Cortex of kidney (tissue), 1 donor: ENCODE measurements at places on chromosomes 1 and 21.

- DNase-seq, result no peak
These were observed 49.6 kb upstream of the ADAR start for GRCh38 chr1:154657556-154657955.

- no peak for DNase-seq
These were observed 8.6 kb upstream of the SPSB1 start for GRCh38 chr1:9284061-9284460.

GRCh38 chr1:19191811-19192210, 18.3 kb downstream of the UBR4 start:
- DNase-seq, result no peak

DNA sequence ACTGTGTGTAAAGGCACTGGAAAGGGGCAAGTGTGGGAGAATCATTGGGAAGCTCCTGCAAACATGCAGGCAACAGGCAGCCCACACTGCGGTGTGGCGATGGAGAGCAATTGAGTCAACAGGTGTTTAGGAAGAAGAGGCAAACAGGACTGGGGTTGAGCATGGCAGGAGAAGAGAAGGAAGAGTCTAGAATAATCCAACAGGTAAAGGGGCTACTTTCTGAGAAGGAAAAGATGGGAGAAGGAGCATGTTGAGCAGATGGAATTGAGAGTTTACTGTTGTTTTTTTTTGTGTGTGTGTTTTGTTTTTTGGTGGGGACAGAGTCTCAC, 4.2 kb downstream of the DOP1B start:
- DNase-seq, result no peak

- DNase-seq, result no peak
These were observed 11.8 kb downstream of the PSEN2 start for GRCh38 chr1:226882187-226882586.

GRCh38 chr1:31779687-31780086, 15.5 kb upstream of the ADGRB2 start:
- DNase-seq, result no peak

DNA sequence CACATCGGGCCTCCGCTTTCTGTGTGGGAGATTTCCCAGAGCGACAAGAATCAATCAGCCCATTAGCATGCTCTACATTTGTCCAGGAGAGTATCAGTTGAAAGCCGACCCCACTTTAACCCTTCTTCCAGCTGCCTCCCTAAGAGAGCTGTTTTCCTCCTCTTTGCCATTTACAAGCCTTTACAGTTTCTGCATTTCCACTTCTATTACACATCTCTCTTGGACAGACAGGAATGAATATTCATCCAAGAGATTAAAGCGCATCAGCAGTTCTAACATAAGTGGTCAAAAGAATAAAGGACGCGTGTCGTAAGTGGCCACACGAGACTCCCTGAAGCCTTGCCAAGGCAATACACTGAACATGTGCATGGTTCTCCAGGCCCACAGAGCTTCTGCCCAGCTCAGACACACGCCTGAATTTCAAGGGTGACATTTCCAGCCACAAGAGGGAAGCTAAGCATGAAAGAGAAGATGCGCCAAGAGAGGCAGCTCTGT, 47.3 kb downstream of the FAM78B start:
- DNase-seq, result no peak

- no peak for DNase-seq
These were observed 24.3 kb downstream of the VAV3 start for GRCh38 chr1:107940701-107941100.

- no peak for DNase-seq
These were observed 20.8 kb downstream of the SLC6A17 start for GRCh38 chr1:110170766-110171733.

- no peak for DNase-seq
These were observed 55.2 kb downstream of the SELENOF start for GRCh38 chr1:86858524-86859261.

DNA sequence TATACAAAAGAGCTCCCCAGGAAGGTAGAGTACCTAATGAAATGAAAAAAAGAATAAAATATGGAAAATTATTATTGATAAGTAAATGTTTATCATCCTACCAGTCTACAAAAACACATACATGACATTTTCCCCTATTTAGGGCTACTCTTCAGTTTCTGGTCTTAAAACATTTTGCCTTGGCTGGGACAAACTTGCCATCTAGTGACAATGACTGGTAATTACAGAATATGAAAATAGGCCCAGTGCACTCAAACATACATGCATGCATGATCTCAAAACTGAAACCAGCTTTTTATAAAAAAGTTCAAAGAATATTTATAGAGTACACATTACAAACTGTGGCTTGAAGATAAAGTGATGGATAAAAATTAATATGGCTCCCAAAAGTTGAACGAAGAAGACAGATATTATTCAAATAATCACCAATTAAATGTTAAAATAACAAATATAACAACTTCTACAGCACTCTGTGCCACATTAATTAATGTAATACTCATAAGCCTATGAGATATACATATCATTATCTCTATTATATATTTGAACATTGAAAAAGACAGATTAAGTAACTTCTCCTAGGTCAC, 10.5 kb upstream of the RNPC3 start:
- no peak for DNase-seq

- no peak for DNase-seq
These were observed 39.1 kb downstream of the CLSTN1 start for GRCh38 chr1:9784508-9785133.

- no peak for DNase-seq
These were observed 79.6 kb downstream of the SLC45A1 start for GRCh38 chr1:8397511-8397910.

- DNase-seq, result no peak
These were observed 3.7 kb upstream of the ZNF326 start for GRCh38 chr1:89990976-89991831.

- DNase-seq, result no peak
These were observed 3.2 kb downstream of the RHBG start for GRCh38 chr1:156372265-156372586.

DNA sequence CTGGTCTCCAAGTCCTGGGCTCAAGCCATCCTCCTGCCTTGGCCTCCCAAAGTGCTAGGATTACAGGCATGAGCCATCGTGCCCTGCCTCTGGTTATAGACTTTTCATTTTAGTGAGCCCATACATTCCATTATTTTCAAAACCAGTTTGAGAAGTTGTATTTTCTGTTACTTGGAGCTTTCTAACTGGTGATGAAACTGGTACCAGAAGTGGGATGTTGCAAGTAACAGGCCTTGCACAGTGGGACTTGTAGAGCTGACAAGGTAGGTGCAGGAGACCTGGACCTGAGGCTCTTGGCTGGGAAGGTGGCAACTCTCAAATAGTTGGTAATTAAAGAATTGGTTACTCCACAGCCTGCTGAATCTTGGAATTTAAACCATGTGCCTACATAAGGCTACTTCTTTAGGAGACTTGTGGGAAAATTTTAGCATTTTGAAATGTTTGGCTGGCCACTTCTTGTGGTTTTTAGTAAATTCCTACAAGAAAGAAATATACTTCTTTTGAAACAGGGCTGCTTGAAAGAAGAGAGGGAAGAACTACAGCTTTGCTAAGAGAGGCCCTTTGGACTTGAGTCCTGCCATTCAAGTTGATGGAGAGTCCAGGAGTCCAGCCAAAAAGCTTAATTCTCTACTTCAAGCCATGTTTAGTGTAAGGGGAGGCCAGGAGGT, 9.8 kb upstream of the ALPL start:
- no peak for DNase-seq

- no peak for DNase-seq
These were observed 18.6 kb downstream of the RHOU start for GRCh38 chr1:228753786-228754360.

DNA sequence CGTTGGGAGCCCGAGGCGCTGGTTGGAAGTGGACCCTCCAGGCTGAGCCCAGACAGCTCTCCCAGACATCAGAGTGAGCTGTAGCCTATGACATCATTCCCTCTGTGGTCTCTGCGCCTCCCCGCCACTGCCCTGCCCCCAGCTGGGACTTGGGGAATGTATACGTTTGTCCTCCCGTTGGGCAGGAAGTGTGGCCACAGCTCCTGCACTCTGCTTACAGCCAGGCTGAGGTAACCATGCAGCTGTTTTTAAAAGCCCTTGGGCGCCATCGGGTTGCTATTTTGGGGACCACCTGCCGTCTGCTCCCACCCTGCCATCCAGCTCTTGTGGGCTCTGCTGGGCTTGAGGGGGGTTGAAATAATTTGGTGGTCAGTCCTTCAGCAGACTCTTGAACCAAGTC, 7.8 kb downstream of the VASH2 start:
- no peak for DNase-seq

DNA sequence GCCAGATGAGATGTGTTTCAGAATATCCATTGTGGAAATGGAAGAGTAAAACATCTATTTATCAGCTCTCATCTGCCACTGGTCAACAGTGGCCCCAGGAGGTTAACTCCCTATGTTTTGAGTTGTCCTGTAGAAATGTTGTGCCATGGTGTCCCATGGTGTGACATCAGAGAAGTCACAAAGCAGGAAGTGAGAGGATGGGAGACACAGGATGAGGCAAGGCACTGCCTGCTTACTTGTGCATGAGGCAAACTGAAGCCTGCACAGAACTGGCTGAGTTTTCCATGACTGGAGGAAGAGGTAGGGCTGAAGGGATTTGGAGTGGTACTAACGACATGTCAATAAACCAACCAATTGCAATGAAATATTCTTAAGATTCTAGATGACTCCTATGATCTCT, 131.5 kb upstream of the ZNF644 start:
- DNase-seq, result no peak

- no peak for DNase-seq
These were observed 43.4 kb upstream of the MRPS6 start for GRCh38 chr21:34029743-34030528.

GRCh38 chr1:236389253-236389652, 4.8 kb upstream of the EDARADD start:
- no peak for DNase-seq

DNA sequence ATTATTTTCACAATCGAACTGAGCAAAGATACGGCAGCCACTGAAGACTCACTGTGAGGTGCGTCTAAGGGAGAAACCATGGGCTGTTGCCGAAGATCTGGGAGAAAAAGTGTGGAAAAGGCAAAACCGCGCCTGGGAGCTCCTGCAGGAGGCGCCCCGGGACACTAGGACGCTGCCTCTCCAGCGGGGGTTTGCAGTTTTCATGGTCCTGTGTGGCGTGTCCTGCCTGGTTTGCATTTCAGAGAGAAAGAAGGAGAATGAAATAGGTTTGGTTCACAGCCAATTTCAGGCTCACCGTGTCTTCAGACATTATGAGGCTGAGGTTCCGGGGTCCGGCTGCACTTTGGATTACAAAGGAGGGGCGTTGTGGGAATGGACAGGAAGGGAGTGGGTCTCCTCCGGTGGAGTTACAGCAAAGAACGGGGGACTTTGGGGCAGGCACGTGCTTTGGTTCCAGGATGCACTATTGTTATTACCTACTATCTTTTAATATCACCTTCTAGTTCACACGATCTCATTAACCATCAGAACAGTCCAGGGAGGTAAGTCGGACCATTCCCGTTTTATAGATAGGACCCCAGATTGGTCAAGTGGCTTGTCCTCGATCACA, 179.8 kb downstream of the DYRK1A start:
- DNase-seq, result no peak

DNA sequence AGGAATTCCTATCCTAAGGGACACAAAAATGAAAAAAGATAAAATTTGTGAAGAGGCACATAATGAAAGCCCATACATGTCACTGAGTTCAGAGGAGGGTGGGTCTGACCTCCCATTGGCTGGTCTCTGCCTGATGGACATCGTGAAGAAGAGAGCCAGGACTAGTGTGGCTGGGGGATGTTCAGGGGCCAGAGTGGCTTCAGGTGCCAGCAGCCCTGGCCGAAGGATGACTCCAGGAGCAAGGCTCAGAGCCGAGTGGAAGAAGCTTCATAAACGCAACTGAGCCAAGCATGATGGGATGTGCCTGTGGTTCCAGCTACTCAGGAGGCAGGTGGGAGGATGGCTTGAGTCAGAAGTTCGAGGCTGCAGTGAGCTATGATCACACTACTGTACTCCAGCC, 56.9 kb upstream of the ATP5PO start:
- DNase-seq, result no peak

GRCh38 chr1:176773038-176773437, 310.1 kb downstream of the PAPPA2 start:
- no peak for DNase-seq

- no peak for DNase-seq
These were observed 791 bp upstream of the MAST2 start for GRCh38 chr1:45802343-45803298.

DNA sequence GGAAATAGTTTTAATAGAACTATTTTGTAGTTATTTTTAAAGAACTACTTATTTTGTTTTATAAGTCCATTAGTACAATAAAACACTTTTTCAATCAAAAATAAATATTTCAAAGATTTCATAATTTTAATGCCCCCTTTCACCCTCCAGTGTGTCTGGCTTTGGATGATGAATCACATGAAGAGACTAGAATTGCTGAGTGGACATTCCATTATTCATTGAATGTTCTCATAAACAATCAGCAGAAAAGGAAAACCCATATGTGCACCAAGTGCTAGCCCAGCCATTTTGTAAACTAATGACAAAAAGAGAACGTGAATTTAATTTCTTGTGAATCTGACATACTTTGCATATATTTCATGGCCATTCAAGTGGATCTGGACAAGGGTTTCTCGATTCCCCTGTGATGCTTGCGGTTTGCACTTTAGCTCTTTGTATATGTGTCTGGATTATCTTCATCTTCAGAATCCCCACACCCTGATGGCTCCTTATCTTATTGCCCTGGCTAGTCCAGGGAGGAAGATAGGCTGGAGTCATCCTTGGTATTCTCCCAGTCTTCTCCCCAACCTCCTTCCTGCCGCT, 20.7 kb upstream of the CHIA start:
- DNase-seq, result no peak

GRCh38 chr1:42847111-42847595, 740 bp downstream of the ZNF691 start:
- DNase-seq, result no peak

DNA sequence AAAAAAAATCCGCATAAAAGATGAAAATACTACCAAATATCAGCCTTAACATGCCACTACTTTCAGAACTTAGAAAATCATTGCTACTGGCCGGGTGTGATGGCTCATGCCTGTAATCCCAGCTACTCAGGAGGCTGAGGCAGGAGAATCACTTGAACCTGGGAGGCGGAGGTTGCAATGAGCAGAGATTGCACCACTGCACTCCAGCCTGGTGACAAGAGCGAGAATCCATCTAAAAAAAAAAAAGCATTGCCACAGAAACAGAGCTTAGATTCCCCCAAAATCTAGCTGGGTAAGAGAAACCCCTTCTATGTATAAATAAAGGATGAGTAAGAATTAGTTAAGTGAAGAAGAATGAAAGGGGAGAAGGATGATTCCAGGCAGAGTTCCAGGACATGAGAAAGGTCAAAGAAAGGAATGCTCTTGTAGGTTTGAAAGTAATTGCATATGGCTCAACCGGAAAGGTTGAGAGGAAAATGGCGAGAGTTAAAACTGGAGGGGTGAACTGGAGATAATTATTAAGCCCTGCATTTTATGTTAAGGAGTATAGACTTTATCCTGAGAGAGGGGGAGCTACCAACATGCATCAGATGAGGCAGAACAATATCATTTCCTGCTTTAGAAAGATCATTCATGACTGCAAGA, 19.7 kb upstream of the NRDC start:
- DNase-seq, result no peak

DNA sequence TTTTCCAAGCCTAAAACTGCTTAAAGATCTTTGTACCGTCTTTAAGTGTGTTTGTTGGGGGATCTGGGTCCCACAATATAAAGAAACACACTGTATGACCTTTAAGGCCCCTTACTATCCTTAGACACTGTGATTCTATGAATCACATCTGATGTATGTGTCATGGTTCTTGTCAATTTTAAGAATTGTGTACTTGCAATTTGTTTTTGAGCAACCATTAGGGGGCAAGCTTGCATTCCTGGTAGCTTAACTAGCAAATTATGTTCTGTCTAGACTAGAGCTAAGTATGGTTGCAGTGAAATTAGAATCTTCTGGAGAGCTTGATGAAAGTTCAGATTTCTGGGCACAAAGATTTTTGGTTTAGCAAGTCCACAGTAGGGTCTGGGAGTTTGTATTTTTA, 219.5 kb downstream of the TPR start:
- DNase-seq, result no peak
